ENCODE measurements at places on chromosomes 16 and 17.
A peak's percentile ranks its signal among the peaks of the same experiment; 100 is the strongest.

GRCh38 chr17:75295201-75296158, 6.2 kb upstream of the SLC25A19 start:
- peak; percentile 78 for DNase-seq

DNA sequence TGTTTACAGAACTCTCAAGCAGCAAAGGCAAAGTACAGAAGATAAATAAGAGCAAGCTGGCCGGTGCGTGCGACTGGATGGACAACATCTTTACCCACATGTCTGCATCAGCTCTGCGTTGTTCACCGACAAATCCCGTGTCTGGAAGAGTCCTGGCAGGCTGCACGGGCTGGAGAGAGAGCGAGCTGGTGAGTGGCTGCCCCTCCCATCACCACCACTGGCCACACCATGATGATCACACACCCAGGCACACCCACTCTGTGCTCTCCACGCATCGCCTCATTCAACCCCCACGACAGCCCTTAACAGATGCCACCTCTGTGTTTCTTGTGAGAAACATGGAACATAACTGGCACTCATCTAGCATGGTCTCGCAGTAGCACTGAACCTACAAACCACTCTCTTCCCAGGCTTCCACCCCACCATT, 59.2 kb downstream of the ANKRD11 start:
- no peak for DNase-seq

DNA sequence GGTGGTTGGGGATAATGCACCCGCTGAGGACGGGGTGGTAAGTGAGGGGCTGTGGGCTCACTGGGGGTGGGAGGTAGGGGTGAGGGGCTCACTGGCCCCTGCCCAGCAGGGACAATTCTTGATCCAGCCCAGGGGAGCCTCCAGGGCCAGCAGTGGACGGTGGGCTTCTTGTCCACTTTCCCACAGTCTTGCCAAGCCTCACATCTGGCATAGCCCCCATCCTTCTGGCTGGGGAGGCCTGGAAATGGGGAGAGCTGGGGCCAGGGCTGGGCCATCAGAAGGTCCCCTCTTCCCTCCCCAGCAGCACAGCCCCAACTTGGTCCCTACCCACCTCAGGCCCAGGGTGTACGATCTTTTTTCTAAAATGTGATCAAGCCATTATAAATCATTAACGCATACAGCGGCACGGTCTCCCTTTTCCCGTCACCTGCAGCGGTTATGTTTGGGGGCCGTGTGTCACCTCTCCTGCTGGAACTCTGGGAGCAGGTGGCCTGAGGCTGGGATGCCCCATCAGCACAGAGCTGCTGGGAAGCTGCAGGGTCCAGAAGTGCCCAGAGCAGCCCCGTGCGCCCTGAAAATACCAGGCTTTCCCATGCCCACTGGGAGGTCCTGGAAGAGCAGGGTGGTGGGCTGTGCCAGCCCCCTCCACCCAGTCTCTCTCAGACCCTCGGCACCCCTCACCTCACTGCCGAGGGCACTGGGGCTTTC, 7.2 kb upstream of the SETD6 start:
- DNase-seq, result no peak

GRCh38 chr17:82076785-82077591, 11.4 kb upstream of the DUS1L start:
- no peak for DNase-seq

GRCh38 chr17:3535253-3535995, 22.2 kb downstream of the TRPV3 start:
- peak; percentile 40 for DNase-seq

GRCh38 chr16:50956637-50957036, 194.4 kb downstream of the SALL1 start:
- no peak for DNase-seq

- DNase-seq, result no peak
These were observed 28.7 kb upstream of the DDX52 start for GRCh38 chr17:37671824-37672547.

DNA sequence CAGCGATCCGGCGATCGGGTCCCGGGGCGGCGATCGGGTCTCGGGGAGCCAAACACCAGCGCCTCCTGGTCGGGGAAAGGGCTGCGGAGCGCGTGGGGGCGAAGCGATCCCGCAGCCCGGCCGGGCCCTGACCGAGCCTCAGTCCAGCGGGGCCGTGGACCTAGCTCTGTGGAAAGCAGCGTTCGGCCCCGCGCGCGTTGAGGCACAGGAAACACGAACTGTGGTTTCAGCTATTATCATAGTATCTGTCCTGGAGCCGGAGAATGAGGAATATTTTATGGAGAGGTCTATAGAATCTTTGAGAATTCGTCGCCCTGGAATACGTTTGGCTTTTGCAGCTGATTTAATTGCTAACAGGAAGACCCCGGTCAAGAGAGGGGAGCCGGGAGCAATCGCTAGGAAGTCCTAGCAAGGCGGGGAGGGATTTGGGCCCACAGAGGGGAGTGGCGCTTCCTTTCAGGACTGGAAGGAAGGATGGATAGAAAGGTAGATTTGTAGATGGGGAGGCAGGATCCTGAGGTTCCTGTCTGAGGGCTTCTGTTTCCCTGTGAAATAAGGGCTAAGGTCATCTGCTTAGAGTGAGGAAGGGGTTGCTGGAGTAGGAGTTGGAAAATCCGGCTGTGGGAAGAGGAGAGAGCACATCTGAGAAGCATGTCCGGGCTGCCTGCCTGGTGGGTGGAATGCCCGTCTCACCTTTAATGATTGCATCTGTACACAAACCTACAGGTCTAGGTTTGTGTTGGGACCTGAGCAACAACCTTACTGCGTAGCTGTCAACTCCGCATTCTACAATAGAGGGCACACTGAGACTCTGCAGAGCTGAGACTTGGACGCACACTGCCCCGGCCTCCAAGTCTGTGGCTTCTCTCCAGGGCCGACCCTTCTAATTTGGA, 770 bp downstream of the CCNF start:
- DNase-seq, result peak; percentile 58

GRCh38 chr16:83882163-83882885, 16.6 kb upstream of the MLYCD start:
- DNase-seq, result no peak

DNA sequence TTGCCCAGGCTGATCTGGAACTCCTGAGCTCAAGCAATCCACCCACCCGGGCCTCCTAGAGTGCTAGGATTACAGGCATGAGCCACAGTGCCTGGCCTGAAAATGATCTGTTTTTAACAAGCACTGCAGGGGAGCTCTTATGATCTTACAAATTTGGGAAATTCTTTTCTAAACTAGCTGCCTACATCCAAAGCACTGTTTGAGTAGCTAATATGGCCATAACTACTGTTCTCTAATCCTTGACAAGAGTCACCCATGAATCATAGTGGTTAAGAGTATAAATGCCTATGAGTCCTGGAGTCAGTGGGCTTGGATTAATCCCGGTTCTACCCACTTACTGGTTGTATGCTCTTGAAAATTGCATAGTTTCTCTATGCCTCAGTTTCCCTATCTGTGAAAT, 1.4 kb upstream of the CPPED1 start:
- no peak for DNase-seq

Measured in NB4 (cell line).